Activated CD4-positive, alpha-beta T cell treated with anti-CD3 and anti-CD28 coated beads, Interleukin-2, amount 50 U/mL, for 24 hours (primary cell): ENCODE measurements at places on chromosomes 3 and 15.

- DNase-seq = no peak
Measured at GRCh38 chr3:107430996-107431245, 53.7 kb downstream of the CCDC54 start.

- DNase-seq = no peak
Measured at GRCh38 chr3:142263112-142263511, 37.7 kb upstream of the GK5 start.

GRCh38 chr15:70182858-70183695 lies 85.4 kb upstream of the TLE3 start:
- no peak for DNase-seq

- no peak for DNase-seq
Measured at GRCh38 chr3:106191913-106192312, 323.1 kb upstream of the CBLB start.
